NCI-H146 (cell line): ENCODE measurements at places on chromosomes 16 and 17.

- DNase-seq = no peak
These were observed 178.7 kb downstream of the SEC14L1 start for GRCh38 chr17:77319211-77320043.

- no peak for DNase-seq
These were observed 369 bp upstream of the GJD3 start for GRCh38 chr17:40364906-40365305.

DNA sequence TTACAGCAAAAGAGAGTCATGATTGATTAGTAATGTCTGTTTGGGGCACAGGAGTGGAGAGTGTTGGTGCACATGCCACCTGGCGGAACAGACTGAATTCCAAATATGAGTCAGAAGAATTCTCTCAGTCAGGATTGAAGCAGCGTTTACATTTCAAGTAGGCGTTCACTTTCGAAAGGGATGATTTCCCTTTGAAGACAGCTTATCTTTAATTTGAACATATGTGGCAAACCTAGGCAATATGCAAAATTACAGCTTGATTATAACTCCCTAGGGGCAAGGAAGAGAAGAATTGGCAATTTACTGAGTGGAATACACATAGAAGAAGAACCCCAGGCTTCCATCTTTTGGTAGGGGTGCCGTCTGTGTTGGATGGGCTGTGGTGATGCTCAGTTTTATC lies 235.8 kb downstream of the HAPSTR1 start:
- no peak for DNase-seq

DNA sequence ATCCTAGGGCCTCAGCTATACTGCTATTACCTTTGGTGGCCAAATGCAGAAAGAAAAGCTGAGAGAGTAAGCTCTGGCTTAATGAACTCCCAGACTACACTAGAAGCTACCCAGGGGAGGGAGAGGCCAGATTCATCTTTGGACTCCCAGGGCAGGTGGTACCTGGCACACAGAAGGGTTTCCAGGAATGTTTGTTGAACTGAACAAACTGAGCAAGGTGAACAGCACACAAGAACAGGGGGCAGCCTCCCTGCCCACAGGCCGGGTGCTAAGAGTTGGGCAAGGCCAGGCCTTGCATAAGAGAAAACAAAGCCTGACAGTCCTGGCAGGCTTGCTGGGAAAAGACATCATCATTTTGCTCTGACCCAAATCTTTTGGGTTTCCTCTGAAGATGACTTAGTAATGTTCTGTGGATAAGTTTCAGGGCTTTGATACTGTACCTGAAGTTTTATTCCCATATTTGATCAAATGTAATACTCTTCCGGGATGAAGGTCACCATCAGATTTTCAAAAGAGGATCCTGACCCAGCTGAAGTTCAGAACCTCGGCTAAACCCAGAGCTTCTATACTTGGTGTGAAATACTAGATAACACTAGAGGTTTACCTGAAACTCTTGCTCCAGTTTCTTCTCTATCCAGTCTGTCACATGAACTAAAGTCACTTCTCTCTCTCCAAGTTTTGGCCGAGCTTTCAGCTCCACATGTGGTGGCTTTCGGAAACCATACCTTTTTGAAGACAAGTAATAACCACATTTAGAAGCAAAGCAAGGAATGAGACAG lies 20.5 kb upstream of the ERN1 start:
- DNase-seq = no peak

GRCh38 chr16:64974381-64974780 lies 147.5 kb downstream of the CDH11 start:
- no peak for DNase-seq

DNA sequence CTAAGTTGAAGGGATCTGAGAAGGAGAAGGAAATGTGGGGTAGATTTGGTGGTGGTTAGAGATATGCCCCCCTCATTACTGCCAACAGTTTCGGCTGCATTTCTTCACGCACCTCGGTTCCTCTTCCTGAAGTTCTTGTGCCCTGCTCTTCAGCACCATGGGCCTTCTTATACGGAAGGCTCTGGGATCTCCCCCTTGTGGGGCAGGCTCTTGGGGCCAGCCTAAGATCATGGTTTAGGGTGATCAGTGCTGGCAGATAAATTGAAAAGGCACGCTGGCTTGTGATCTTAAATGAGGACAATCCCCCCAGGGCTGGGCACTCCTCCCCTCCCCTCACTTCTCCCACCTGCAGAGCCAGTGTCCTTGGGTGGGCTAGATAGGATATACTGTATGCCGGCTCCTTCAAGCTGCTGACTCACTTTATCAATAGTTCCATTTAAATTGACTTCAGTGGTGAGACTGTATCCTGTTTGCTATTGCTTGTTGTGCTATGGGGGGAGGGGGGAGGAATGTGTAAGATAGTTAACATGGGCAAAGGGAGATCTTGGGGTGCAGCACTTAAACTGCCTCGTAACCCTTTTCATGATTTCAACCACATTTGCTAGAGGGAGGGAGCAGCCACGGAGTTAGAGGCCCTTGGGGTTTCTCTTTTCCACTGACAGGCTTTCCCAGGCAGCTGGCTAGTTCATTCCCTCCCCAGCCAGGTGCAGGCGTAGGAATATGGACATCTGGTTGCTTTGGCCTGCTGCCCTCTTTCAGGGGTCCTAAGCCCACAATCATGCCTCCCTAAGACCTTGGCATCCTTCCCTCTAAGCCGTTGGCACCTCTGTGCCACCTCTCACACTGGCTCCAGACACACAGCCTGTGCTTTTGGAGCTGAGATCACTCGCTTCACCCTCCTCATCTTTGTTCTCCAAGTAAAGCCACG lies 28.3 kb downstream of the STH start:
- no peak for DNase-seq

DNA sequence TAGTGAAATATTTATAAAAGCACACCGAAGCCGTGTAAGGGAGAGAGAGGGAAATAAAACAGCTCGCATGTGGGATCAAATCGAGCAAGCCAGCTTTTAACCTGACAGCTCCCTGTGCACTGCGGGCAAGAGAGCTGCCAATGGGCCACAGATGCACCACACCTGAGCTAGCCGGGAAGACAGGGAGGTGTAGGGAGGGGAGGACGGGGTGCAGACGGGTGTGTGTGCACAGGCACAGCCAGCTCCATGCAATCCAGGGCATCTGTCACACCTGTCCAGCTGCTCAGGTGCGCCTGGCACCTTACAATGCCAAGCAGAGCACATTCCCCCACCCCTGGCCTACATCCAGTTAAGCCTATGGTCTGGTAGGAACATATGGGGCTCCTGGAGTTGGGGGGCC lies 70.0 kb downstream of the C16orf78 start:
- DNase-seq = no peak

- no peak for DNase-seq
These were observed 1102.5 kb downstream of the CDH11 start for GRCh38 chr16:64019339-64019738.

GRCh38 chr17:18004884-18005305 lies 32.2 kb downstream of the DRC3 start:
- DNase-seq = no peak

DNA sequence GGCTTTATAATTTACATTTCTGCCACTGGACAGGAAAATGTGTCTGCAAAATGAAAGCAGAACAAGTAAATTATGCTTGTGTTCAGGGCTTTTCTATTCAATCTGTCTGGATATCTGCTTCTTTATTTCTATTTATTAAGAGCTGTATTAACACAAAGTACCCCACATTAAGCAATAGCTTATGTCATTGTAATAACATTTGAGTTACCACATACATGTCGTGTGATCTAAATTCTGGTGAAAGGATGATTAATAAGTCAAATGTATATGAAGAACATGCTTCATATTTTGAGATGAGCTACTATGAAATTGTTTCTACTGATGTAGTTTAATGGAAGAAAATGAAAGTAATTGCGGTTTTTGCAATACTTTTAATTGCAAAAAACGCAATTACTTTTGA lies 238.2 kb downstream of the KCNJ2 start:
- no peak for DNase-seq

- no peak for DNase-seq
These were observed 290.9 kb upstream of the MAF start for GRCh38 chr16:79891458-79891857.

DNA sequence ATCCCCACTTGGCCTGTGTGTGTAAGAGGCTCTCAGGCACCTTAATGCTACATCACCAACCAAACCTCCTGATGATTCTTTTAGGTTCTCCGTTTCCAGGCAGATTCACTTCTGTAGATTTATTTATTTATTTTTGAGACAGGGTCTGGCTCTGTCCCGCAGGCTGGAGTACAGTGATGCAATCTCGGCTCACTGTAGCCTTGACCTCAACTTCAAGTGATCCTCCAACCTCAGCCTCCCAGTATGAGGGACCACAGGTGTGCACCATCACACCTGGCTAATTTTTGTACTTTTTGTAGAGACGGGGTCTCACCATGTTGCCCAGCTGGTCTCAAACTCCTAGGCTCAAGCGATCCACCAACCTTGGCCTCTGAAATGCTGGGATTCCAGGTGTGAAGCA lies 12.7 kb upstream of the MEOX1 start:
- no peak for DNase-seq

- no peak for DNase-seq
These were observed 22.3 kb upstream of the DHX40 start for GRCh38 chr17:59542960-59543635.

GRCh38 chr17:19558946-19559345 lies 25.3 kb downstream of the SLC47A1 start:
- DNase-seq = no peak

DNA sequence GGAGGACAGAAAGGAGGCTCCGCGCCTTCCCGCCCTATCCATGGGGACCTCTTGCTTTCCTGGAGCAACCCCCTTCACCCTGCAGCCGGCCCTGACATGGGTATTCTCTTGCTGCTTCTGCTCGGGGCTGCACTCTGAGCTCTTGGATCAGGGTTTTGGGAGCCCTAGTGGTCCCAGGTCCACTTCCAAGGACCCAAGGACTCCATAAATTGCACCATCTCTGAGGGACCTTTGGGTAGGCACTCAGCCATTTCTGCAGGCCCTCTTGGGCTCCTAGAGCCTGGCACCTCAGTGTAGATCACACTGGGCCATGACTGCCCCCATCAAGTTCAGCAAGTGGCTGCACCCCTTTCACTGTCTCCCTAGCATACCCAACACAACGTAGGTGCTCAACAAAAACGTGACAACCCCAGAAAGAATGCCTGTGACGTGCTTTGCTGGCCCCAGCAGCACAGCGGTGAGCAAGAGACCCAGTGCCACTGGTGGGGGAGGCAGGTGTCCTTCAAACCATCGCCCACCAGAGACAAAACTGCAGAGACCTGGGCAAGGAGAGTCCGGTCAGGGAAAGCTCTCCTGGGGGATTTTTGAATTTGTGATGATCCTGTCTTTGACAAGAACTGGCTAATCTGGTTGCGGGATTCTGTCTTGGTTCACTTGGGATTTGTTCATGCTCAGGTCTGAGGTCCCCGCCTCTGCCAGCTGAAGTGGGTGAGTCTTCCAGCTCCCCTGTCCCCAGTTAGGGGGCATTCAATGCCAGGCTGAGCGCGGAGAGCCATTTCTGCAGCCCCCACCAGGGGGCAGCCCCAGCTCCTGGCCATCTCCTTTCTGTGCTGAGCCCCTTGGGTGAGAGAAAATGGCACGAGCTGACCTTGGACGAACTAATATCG lies 2.5 kb upstream of the RAB11FIP4 start:
- DNase-seq = peak; percentile 19

DNA sequence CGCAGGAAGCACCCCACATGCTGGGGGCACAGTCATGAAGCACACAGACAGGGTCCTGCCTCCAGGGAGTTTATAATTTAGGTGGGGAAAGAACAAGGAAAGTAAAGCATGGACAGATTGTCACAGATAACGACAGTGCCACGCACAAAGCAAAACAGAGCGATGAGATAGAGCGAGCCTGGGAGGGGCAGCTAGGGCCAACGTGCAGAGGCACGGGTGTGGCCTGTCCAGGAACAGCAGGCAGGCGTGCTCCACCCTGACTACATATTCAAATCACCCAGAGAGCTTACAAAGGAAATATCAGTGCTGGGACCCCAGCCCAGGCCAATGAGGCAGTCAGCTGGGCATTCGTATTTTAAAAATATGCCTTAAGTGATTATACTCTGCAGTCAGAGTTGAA lies 16.8 kb downstream of the LGALS9 start:
- DNase-seq = no peak

DNA sequence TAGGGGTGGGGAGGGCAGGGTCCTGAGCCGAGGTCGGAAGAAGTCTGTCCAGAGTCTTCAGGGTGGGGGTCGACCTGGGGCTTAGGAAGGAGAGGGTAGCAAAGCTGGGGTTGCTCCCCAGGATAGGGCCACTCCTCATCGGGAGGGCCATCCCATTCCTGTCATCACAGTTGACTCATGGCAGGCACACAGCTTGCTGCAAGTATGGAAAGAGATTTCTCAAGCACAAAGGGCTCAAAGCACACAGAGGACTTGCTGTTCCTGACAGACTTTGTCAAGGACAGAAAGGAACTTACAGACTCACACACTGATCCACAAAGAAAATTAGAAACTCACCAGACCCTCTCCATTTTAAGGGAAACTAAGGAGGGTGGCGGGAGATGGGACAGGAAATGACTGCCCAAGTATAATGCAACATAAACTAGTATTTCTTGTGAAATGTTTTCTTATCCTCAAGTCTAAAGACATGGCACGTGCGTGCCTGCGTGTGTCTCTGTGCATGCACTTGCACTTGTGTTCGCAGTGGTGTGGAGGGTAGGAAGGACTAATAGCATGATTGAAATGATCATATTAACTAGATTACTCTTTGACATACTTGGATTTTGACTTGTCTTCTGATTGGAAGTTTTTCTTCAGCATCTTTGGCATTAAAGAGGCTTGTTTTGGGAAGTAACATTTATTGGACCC lies 2.4 kb downstream of the AOC2 start:
- DNase-seq = no peak

DNA sequence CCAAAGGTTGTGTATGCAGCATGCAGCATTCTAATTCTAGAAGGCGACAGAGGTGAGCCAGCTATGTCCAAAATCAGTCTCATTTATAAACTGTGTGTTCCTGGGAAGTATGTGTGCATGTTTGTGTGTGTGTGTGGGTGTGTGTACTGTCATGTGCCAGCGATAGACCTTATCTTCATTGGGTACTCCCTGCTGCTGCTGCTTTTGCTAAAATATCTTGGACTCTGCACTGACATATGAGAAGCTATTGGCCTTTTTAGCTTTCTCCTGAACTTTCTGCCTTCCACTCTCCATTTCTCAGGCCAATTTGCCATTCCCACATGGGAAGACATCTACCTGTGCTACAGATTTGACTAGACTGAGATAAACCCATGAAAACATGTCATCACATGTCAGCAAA lies 2.0 kb upstream of the LPO start:
- no peak for DNase-seq

GRCh38 chr17:12737740-12738469 lies 51.4 kb upstream of the ARHGAP44 start:
- no peak for DNase-seq

DNA sequence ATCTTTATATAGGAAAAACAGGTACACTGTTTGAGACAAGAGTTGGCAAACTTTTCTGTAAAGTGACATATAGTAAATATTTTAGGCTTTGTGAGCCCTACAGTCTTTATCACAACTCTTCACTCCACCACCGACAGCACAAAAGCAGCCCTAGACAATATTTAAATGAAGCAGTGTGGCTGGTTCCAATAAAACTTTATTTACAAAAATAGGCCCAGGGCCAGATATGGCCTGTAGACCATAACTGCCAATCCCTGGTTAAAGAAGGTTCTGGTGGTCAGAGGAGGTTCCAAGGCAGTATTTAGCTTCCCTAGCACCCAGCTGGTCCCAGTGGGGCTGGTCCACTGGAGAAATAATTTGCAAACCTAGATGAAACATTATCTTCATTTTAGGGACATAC lies 3.6 kb downstream of the FAM117A start:
- no peak for DNase-seq
